Activated gamma-delta T cell (primary cell): ENCODE measurements at places on chromosomes 2 and 18.

GRCh38 chr2:98180456-98180855, 93.5 kb downstream of the VWA3B start:
- no peak for DNase-seq

DNA sequence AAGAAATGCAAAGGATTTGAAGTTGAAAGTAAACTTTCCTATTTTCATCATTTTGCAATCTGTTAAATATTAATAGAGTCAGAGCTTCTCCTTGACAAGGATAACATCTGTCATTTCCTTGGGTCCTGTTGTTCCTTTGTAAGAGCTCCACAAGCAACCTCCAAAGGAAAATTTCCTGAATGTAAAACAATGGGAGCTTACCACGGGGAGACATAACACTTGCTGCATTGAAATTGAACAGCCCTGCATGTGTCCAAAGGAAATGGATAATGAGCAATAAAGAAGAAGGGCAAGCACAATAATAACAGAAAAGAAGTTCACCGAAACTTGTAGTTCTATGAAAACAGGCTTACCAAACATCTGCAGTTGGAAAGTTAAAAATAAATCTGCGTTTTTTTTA, 42.0 kb upstream of the SCG2 start:
- DNase-seq: no peak

GRCh38 chr2:8053216-8053615, 628.6 kb upstream of the ID2 start:
- DNase-seq: no peak

DNA sequence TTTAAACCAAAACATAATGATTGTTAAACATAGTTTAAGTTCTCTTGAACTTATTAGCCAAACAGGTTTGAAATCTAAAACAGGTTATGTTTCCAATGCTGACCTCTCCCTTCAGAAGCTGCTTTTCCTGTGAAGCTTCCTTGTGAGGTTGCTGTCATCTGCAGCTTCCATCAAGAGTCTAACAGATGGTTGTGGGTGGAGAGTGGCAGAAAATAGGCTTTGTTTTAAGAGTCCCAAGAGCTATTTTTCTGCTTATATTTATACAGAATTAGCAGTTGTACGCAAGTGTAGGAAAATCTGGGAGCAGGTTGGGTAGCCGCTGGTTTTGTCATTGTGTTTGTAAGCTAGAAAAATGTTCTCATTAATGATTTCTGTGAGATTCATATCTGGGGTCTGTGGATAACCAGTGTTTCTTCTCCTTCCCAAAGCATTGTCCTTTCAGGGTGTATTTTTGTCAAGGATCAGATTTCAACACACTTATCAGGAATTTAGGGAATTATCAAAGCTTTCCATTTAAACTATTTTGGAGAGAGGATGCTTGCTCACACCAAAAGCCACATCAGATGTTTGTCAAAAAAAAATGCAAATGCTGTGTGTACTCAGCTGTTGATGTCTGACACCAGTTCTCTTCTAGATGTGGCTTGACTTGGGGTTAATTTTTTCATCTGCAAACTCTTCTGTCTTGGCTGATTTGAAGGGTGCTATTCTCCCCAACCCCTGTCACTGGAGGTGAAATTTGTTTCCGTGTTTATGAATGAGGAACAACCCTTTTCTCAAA, 78.1 kb upstream of the KIF5C start:
- no peak for DNase-seq

DNA sequence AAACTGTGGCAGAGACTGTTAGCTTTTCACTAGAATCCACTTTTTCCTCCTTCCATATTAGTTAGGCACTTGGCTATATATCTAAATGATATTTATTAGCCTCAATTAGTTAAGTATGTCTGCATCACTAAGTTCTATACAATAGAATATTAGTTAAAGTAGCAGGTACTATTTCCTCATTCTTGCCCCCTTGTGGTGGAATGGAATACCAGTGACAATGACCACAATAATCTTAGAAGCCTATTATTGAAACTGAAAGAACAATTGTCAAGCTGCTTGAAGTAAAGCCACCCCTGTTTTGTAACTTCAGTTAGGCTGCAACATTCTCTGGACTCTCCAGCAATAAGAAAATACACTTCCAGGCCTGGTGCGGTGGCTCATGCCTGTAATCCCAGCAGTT, 476.3 kb upstream of the VWC2L start:
- no peak for DNase-seq

DNA sequence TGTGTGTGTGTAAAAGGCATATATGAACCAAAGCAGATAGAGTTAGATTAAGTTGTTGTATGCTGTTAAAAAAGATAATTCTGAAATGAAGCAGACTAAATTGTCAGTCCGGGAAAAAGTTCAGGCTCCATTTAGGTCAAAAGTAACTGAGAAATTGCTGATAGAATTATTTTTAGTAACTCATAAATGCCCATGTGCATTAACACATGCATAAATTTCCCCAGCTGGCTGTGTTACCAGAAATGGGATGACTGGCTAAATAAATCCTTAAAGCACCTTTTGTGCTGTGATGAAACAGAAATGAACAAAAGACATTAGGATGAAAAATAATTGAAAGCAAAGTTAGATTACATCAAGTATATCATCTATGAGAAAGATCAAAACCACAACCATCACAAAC, 111.3 kb downstream of the NYAP2 start:
- DNase-seq: no peak

DNA sequence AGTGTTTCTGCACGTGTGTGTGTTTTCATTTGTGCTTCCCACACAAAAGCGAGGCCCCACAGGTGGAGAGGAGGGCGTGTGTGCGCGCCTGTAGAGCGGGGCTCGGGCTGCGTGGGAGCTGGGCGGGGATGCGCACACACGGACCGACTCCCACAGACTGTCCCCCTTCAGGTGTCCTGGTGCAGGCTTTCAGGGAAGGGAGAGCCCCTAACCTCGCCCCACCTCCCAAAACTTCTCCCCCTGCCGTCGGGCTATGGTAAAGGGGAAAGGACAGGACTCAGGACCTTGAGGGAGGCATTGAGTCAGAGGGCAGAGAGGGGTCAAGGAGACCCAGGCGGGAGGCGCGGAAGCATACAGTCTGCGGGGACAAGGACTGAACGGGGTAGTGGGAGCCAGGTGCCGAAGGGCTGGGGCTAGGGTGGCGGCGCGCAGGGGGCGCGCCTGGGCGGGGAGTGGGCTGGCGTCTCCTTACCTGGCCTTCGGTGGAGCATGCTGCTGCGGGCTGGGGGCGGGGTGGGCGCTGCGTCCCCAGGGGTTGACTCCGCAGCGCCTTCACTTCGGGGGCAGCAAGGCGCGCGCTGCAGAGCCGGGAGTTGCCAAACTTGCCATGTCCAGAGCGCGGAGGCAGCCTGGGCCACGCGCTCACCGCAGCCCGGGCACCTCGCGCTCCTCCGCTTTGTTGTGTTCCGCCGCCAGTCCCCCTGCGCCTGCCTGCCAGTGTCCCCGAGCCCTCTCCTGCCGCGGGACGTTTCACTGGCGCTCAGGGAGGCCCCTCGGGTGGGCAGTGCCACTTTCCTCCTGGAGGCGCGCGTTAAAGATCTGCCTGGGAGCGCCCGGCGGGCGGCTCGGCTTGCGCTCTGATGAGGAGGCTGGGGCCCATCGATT, 302.0 kb downstream of the NCKAP5 start:
- DNase-seq: no peak

DNA sequence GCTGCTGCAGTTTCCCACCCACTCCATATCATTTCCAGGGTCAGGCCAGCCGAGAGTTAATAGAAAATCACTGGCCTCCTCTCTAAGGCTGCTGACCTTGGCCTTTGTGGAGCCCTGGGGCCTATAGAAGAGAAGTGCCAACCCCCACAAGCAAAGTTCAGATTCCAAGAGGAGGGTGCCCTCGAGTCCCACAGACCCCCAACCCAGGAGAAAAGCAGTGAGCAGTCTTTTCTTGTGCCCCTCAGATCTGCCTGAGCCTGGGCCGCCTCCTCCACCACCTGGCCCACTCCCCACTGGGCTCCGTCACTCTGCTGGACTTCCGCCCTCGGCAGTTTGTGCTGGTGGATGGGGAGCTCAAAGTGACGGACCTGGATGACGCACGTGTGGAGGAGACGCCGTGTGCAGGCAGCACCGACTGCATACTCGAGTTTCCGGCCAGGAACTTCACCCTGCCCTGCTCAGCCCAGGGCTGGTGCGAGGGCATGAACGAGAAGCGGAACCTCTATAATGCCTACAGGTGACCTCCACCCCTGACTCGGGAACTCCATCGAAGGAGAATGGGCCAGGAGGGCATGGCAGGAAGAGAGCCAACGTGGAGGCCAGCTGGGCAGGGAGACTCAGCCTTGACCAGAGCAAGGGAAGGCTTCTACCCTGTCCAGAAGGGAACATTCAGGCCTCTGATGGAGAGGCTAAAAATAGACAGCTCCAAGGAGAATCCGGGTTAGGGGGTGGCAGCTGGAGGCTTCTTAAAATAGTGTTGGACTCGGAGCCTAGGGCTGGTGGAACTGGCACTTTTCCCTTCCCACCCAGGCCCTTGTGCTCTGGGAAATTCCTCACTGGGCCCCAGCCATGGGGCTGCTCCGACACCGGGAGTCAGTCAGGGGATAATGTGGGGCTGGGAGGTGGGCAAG, 6.2 kb downstream of the PKDCC start:
- DNase-seq: no peak

- DNase-seq: no peak
Observed at GRCh38 chr2:1052771-1053191, 102.1 kb downstream of the SNTG2 start.

DNA sequence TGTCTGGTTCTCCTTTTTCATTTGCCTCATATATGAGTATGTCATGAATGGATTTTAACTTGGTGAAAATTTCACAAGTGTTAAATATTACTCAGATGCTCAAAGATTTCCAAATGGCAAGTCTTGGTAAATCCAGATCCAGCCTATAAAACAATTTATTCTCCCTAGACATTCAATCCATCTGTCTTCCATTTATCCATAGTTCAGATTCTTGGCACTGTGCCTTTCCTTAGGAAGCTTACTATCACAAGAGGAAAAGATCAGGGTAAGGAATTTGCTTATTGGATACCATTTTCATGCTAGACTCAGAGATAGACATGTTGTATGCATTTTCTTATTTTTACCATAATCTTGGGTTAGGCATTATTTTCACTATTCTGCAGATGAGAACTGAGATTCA, 72.5 kb upstream of the LRRTM1 start:
- no peak for DNase-seq

GRCh38 chr2:107633580-107634147, 193.0 kb upstream of the RGPD4 start:
- DNase-seq: no peak

- no peak for DNase-seq
Observed at GRCh38 chr18:9876212-9876866, 9.4 kb upstream of the TXNDC2 start.

GRCh38 chr2:189500456-189501160, 59.3 kb downstream of the WDR75 start:
- DNase-seq: no peak

GRCh38 chr2:158533009-158533408, 76.3 kb downstream of the PKP4 start:
- DNase-seq: no peak

GRCh38 chr2:82198809-82199492, 1894.4 kb upstream of the LRRTM1 start:
- DNase-seq: no peak

DNA sequence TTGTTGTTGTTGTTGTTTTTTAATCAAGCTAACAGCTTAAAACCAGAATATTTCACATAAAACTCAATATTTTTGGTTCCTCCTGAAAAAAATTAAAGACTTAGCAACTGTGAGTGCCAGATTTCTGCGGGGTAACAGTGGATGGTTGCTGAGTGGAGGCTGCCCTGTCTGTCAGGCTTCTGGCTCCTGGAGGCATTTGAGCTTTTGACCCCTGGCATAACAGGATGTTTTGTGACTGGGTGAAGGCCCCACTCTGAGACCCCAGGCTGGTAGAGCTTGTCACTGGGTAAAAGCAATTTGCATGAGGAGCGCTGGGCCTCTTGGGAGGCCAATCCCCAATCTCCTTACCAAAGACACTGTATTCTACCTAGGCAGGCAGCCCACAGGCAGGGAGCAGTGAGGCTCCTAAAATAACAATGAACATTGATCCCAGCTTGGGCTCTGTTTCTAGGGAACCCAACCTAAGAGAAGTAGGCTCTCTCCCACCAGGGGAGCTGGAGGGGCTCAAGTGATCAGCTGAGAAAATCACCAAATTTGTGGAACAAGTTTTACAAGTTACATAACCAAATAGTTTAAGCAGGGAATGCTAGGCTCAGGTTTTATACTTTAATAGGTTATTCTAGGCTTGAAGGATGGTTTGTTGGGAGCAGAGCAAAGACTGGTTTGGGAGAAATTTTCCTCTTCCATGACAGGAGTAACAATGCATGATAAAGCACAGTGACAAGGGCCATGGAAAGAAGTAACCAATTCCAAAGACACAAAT, 5.9 kb upstream of the SPRED2 start:
- no peak for DNase-seq
